Ovary (tissue), 10 donors: ENCODE measurements at places on chromosomes 1 and 21. TPM values are rescaled to one million over a fixed set of nuclear protein-coding genes. Genes with fewer than 3 reads are reported as not detected.

PRAMEF6 gene
- total RNA-seq = not detected

ANGPTL3 gene
- not detected for total RNA-seq

OLFML2B gene
- total RNA-seq = 10.3 TPM

ACTN2 gene
- 0.83 TPM for total RNA-seq

LYPLAL1 gene
- 40.3 TPM for total RNA-seq

- no peak for DNase-seq
- peak within 1 kb of the TSS; percentile 81 for H3K27ac ChIP-seq
- H3K4me1 ChIP-seq = peaks cover 4% of the 10 kb centered on the region
These were observed at the start of gene GBP3 for GRCh38 chr1:89022167-89022959. Gene GBP3 (minus strand): TSS chr1:89022866. CDS start chr1:89020721, 2,145 bp downstream.

GRCh38 chr1:183699616-183700160, 46.6 kb upstream of the APOBEC4 start:
- no peak overlapping the region for H3K4me3 ChIP-seq
- peaks cover 3% of the 10 kb centered on the region for H3K4me1 ChIP-seq
- no peak for DNase-seq
- no peak overlapping the region for H3K27ac ChIP-seq

- no peak overlapping the region for H3K27ac ChIP-seq
- H3K27me3 ChIP-seq = no peaks in the 10 kb centered on the region
- H3K36me3 ChIP-seq = no peaks in the 10 kb centered on the region
- H3K4me1 ChIP-seq = peaks cover 10% of the 10 kb centered on the region
These were observed 1.8 kb upstream of the ZDHHC18 start for GRCh38 chr1:26824731-26825130.

DNA sequence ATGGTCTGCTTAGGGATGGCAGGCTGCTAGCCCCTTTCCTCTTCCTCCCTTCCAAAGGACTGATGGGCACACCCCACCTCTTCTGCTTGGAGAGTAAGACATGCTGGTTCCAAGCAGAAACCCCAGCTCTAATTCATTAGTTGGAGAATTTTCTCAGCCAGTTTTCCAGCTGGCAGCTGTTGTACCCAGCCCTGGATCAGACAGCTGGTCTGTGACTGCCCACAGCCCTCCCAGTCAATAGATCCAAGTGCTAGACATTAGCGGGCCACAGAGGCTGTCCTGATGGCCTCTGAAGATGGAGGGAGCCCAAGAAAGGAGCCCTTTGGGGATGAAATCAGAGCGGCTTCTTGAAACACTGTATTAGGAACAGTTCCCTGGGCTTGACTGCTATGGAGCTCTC, 35.8 kb downstream of the ACOT11 start:
- H3K4me3 ChIP-seq = no peak overlapping the region
- H3K36me3 ChIP-seq = no peaks in the 10 kb centered on the region
- DNase-seq = no peak
- H3K4me1 ChIP-seq = peaks cover 21% of the 10 kb centered on the region
- H3K27me3 ChIP-seq = no peaks in the 10 kb centered on the region

GRCh38 chr1:26083208-26083607, 15.8 kb upstream of the TRIM63 start:
- no peak overlapping the region for H3K4me3 ChIP-seq
- no peaks in the 10 kb centered on the region for H3K36me3 ChIP-seq

GRCh38 chr1:176770066-176770465, 307.1 kb downstream of the PAPPA2 start:
- no peaks in the 10 kb centered on the region for H3K4me1 ChIP-seq
- H3K27me3 ChIP-seq = no peaks in the 10 kb centered on the region
- H3K36me3 ChIP-seq = no peaks in the 10 kb centered on the region
